Germinal center (tissue), 1 donor: ENCODE measurements at places on chromosomes 2 and 18.

- peak; percentile 11 for DNase-seq
Measured at GRCh38 chr2:161576421-161576820, 47.8 kb upstream of the SLC4A10 start.

DNA sequence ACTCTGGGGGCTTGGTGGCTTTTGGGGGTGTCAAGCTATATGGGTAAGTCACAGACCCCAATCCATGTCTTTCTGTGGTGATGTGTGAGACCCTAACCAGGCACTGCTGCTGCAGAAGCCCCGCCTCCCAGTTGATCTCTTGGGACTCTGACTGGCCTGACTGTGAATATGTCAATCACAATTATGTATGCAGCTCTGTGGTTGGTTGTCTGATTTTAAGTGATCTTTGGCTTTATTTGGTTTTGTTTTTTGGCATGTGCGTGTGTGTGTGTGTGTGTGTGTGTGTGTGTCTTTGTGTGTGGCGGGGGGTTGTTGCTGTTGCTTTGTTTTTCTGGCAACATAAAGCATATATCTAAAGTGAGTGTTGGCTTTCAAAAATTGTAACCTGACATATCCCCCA lies 78.5 kb upstream of the GLS start:
- no peak for DNase-seq

GRCh38 chr2:239295377-239296019 lies 105.3 kb downstream of the HDAC4 start:
- DNase-seq, result no peak

- no peak for DNase-seq
Measured at GRCh38 chr2:3466966-3467365, 52.4 kb downstream of the ADI1 start.

- DNase-seq, result no peak
Measured at GRCh38 chr2:10120877-10121574, 1.5 kb upstream of the RRM2 start.

DNA sequence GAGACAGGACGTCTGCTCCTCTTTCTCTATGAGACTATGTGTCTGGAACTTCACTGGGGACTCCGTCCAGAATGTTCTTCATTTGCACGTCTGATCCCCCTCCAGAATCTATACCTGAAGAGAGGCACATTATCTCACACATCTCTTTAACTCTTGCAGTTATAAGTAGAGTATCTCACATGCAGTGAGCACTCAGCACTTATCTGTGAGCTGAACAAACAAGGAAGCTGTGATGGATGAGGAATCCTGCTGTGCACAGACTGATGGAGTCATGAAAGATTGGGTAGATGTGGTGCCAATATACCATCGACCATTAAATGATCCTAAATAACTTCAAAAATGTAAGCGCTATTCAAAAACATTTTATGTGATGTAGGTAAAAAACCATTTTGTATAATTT lies 888.3 kb upstream of the CELF4 start:
- no peak for DNase-seq

DNA sequence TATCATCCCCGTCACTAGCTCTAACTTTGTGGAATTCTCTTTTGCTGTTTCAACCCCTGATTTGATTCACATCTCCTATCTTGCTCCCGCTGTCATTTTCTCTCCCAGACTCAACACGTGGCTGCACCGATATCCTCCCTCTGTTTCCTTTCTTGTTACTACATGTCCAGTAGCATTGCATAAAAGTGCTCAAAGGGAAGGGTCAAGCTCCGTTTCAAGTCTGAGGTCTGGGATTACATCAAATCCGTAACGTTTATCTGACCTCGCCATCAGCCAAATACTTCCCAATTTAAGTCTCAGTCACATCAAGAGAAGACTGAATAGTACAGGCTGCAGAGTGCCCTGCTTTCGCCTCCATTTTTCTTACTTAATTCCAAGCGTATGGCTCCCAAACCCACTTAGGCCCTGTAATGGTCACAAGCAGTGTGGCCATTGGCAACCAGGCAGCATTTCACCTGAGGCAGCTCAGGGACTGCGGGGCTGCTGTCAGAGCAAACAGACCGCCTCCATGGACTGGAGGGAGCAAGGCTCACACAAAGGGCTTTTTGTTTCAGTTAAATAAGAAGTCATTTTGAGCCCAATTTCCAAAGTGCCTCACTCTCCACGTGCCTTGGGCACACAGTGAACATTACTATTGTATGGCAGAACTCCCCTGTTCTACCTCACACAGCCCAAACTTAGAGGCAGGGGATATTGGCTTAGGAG lies 217.8 kb downstream of the BCL11A start:
- no peak for DNase-seq

- no peak for DNase-seq
Measured at GRCh38 chr2:41572154-41572553, 475.7 kb upstream of the PKDCC start.
